ENCODE measurements at places on chromosomes 12 and 14. TPM values are rescaled to one million over a fixed set of nuclear protein-coding genes. Genes with fewer than 3 reads are reported as not detected.
A peak's percentile ranks its signal among the peaks of the same experiment; 100 is the strongest.

DNA sequence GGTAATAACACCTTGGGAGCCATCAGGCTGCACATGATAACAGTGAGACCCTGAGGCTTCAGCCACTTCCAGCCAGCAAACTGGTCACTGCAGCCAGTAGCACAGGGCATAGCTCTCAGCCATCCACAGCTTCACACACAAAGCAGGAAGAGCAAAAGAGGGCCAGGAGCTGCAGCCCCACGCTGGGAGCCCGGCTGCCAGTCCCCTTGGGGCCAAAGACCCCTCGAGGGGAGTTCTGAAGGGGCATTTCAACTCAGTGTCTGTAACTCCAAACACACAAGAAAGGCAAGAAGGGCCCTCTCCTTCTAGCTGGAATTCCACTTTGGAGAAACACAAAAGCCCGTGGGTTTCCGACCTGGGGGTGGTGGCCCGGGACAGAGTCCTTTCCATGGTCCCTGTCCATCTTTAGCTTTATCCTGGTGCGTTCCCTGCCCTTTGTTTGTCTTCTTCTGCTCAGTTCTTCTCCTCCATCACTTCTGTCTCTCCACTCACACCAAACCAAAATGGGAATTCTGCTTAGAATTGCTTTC, 151.8 kb upstream of the FKBP4 start:
- DNase-seq: no peak

DNA sequence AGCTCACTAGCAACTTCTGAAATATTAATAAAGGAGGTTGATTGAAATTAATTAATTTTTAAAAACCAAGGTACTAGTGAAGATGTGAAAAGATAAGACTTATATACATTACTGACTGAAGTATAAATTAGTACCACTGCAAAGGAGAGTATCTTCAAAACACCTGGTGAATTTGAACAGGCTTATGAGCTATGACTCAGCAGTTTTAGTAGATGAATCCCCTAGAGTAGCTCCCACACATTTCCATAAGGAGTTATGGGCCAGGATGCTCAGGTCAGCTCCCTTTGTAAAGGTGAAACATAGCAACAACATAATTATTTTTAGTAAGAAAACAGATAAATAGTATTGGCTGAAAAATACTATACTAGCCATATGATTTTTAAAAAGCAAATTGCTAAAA, 218.6 kb downstream of the SYT1 start:
- no peak for DNase-seq

GRCh38 chr14:86513564-86513963, 983.6 kb downstream of the FLRT2 start:
- no peak for DNase-seq

DNA sequence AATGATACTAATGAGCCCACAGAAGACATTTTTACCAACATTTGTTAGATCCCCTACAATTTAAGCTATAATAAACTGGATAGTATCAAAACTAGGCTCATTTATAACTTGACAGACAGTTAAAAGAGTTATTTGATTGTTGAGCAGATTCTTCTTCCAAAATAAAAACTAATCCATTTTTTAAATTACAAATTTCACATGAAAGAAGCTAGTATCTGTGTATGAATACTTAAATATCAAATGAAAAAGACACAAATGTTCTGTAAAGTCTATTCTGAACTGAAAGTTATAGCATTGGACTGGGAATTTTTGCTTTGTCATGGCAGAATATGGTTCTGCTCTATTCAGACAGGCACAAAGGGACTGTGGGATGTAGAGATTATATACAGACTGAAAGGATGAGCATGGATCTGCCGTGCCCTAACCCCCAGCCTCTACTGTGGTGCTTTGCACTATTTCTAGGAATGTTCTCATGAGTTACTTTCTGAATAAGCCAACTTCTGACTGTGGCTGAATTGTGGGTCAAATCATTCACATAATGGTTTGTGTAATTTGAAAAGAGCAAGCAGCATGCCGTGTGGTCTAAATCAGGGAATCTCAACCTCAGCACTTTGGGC, 352.7 kb downstream of the KCNH5 start:
- DNase-seq: no peak

DNA sequence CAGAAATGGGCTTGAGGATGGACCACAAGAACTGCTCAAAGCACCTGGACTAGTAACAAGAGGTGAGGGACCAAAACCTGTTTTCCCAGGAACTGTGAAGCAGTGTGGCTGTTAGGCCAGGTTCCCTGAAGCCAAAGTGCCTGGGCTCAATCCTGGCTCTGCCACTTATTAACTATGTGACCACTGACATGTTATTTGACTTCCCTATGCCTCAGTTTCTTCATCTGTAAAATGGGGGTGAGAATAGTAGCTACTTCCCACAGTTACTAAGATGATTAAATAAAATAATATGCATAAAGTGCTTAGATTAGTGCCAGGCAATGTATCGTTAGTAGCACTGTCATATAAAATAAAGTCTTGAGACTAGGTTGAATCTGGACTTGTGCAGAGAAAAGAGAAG, 25.6 kb downstream of the SMUG1 start:
- no peak for DNase-seq

GRCh38 chr14:24269368-24269767, 2.0 kb downstream of the RABGGTA start:
- no peak for DNase-seq

DNA sequence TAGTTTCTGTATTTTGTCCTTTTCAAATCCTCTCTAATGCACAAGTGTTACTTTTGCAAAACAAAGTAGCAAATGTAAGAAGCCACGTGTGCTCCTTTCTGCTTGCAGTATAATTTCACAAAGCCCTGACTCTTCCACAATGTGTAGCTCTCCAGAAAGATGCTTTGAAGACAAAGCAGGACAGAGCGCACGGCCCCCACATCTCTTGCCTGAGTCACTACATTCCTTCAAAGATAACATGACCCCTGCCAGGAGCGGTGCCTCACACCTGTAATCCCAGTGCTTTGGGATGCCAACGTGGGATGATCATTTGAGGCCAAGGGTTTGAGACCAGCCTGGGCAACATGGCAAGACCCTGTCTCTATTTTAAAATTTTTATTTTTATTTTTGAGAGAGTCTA, 40.5 kb downstream of the JAG2 start:
- DNase-seq: no peak

DNA sequence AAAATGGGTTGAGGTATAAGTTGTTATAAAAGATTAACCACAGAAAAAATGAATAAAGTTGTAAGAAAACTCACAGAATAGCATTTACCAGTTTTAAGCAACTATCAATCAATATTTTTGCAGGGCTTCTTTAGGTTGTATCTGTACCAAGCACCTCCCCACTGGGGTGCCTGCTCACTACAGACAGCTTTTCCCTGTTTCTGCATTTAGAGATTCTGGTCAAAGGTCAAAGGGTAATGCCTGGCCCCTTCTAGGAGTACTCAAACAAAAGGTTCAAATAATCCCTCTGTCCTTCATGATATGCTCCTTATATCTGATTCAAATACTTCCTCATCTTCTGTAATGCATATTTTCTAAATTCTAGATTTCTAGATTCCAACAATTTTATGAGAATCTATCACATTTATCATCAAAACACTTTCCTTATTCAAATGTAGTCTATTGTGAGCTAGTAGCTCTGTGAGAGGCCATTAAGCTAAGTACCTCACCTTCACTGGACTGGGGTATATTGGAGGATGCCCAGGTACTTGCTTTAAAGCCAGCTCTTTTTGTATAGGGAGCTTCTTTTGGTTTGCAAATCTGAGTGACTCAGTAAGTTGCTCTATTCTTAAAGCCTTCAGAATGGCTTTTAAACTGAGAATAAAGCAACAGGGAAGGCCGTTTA, 120.7 kb upstream of the PTPRB start:
- DNase-seq: no peak

GRCh38 chr12:60805364-60805763, 1209.5 kb downstream of the SLC16A7 start:
- no peak for DNase-seq

GRCh38 chr12:49984476-49985359, 12.0 kb downstream of the AQP6 start:
- DNase-seq: no peak

DNA sequence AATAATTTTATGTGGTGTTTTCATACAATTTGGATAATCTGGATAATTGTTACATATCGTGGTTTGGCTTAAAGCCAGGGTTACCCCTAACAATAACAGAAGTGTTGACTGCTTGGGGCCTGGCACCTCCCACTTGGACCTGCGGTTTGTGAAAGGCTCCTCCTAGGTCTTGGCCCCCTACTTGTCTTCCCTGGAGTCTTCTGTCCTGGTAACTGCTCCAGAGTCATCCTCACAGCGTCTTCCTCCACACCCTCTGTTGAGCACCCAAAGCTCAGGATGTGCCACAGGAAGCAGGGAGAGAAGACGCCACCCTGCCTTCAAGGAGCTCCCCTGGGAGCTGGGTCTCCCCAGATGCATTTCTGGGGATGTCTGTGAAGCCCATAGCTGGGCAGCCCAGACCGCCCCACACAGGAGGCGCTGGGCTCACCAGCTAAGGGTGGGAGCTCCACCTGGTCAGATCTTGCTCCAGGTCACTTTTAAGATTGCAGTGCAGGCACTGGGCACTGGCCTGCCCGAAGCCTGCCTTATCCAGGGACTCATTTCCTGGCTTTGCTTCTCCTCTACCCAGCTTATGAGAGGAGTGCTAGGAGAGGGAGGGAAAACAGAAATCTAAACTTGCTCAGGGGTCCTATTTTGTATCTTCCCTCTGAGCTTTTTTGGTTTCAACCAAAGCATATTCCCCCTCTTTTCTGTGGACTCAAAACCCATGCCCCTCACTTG, 98.2 kb downstream of the ZFP36L1 start:
- no peak for DNase-seq

DNA sequence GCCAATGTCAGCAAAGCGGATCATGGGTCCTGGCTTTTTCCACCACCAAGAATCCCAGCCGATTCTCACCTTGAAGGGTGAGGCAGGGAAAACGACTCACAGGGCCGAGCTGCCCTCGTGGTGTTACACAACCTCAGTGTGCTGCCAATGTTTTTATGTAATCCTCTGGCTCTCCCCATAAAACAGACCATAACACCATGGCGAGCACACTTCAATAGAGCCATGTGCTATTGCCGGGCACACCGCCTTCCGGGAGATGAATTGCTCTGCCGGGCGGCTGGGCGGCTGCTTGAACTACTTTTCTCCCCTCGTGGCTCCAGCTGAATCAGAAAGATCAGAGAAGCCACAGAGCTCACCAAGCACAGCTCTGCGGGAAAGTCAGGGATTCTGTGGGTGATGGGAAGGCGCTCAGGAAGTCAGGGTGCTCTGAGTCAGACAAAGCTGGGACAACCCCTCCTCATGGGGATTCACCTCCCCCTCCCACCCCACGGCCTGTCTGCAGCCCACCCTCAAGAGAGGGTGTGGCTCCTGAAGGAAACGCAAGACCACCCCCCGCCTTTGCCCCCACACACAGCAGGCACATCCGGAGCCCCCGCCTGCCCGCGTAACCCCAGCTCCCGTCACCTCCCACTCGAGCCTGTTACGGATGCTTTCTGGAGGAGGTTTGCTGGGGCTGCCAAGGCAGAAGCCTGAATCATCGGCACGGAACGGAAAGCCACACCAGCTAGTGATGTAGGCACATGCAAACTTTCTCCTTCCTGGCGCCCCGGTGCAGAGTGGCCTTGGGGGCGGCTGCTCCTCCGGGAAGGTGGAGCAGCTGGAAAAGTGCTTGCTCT, 1.8 kb downstream of the GALNT9 start:
- no peak for DNase-seq

- no peak for DNase-seq
These were observed 154.4 kb downstream of the LRIG3 start for GRCh38 chr12:58765653-58766512.

GRCh38 chr12:98758331-98758730, 113.2 kb downstream of the APAF1 start:
- no peak for DNase-seq

- no peak for DNase-seq
These were observed 115.7 kb downstream of the BEGAIN start for GRCh38 chr14:100471441-100472093.

DNA sequence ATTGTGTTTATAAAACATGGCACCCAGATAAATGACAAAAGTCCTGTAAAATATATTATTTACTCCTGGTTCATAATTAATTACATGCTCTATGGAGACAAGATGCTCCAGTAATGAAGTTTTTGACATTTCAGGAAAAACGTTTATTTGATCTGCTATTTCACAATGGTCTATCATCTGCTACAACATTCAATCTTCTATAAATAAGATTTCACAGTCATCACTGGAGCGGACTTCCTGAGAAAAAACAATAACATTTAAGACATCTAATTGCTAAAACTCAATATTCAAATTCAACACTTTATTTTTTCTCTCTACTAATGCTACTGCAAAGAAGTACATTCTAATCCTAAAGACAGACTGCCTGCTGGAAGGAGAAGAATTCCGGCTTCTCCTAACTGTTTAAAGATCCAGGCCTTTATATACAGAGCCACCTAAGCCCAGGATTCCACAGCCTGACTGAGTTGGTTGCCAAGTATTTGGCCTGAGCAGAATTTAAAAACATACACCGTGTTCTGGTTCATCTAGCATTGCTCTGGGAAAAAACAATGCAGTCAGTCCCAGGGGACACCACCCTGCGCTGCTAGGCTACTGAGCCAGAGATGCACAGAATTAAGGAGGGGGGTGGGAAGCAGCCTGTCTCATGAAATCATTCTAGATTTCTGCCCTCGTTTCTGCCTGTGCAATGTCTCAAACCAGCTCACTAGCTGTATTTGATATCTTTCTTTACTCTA, 58.0 kb downstream of the TMTC1 start:
- no peak for DNase-seq

- no peak for DNase-seq
These were observed 5.6 kb downstream of the CNIH1 start for GRCh38 chr14:54435500-54435981.

DNA sequence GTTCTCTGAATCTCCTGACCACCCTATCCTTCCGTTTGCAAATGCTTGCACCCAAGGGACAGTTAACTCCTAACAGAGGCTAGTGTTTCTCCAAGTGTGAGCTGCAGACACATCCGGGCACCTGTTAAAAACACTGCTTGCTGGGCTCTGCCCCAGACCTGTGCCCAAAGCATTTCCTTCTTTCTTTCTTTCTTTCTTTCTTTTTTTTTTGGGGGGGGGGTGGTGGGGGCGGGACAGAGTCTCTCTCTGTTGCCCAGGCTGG, 42.5 kb downstream of the SPRING1 start:
- DNase-seq: peak; percentile 61

- no peak for DNase-seq
These were observed 154.1 kb upstream of the PELI2 start for GRCh38 chr14:55964091-55964490.

- DNase-seq: no peak
These were observed 25.7 kb downstream of the WDR89 start for GRCh38 chr14:63616015-63616414.

- DNase-seq: no peak
These were observed 55.7 kb downstream of the PCNX1 start for GRCh38 chr14:70962935-70963334.

Gene SDSL
- not detected for total RNA-seq

Gene PAH
- not detected for total RNA-seq

Gene TGM1
- 5.4 TPM for total RNA-seq

Gene TRIM9
- total RNA-seq: 4.7 TPM

Gene GALNT9
- not detected for total RNA-seq

Gene RNASE2
- not detected for total RNA-seq

Gene GNB3
- total RNA-seq: 20.4 TPM

Gene ARL6IP4
- 213 TPM for total RNA-seq

Gene RNASE3
- not detected for total RNA-seq

All from OCI-LY7 (cell line).